ENCODE measurements at places on chromosomes 3 and 15. TPM values are rescaled to one million over a fixed set of nuclear protein-coding genes. Genes with fewer than 3 reads are reported as not detected.

Gene ZBBX
- not detected for total RNA-seq

Gene LSM3
- total RNA-seq: 10.0 TPM

Gene GNAT1
- total RNA-seq: not detected

Gene CCR8
- total RNA-seq: not detected

Gene EXD1
- total RNA-seq: not detected

Gene MITF
- 43.8 TPM for total RNA-seq

Gene AHSG
- total RNA-seq: not detected

Gene KLHDC8B
- 53.5 TPM for total RNA-seq

Gene EOMES
- 0.42 TPM for total RNA-seq

Gene MASP1
- 3.2 TPM for total RNA-seq

Data from mesenteric fat pad (tissue), 1 donor.